Cerebellar cortex (tissue), 1 donor: ENCODE measurements at places on chromosomes 5 and 9.
A peak's percentile ranks its signal among the peaks of the same experiment; 100 is the strongest.

GRCh38 chr5:177414481-177414880 is 5.1 kb upstream of the F12 start:
- DNase-seq, result no peak

- peak; percentile 23 for DNase-seq
These were observed 14.3 kb downstream of the DIPK1B start for GRCh38 chr9:136726631-136727191.

- DNase-seq, result no peak
These were observed 252.0 kb upstream of the IRX4 start for GRCh38 chr5:2134543-2135292.

DNA sequence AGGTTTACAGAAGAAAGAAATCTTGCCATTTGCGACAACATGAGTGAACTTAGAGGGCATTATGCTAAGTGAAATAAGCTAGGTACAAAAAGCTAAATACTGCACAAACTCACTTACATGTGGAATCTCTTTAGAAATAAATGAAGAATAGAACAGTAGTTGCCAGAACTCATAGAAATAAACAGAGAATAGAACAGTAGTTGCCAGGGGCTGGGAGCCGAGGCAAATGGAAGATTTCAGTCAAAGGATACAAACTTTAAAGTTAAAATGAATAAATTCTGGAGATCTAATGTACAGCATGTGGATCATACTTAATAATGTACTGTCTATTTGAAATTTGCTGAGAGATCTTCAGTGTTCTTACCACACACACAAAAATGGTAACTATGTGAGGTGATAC is 63.4 kb downstream of the FAM81B start:
- DNase-seq, result no peak
